ENCODE measurements at places on chromosomes 7 and 10.

- H3K27me3 ChIP-seq: no peaks in the 10 kb centered on the region
- peaks cover 24% of the 10 kb centered on the region for H3K36me3 ChIP-seq
- H3K4me1 ChIP-seq: peaks cover 36% of the 10 kb centered on the region
- H3K4me3 ChIP-seq: peak overlapping the region; percentile 88
- DNase-seq: no peak
- peak overlapping the region; percentile 88 for H3K27ac ChIP-seq
These were observed 2.3 kb downstream of the MDFIC start for GRCh38 chr7:114924038-114924712.

- no peak overlapping the region for H3K4me3 ChIP-seq
- no peak overlapping the region for H3K27ac ChIP-seq
- no peaks in the 10 kb centered on the region for H3K4me1 ChIP-seq
- H3K27me3 ChIP-seq: no peaks in the 10 kb centered on the region
- no peaks in the 10 kb centered on the region for H3K36me3 ChIP-seq
These were observed 237.5 kb upstream of the GRB10 start for GRCh38 chr7:51019891-51020870.

DNA sequence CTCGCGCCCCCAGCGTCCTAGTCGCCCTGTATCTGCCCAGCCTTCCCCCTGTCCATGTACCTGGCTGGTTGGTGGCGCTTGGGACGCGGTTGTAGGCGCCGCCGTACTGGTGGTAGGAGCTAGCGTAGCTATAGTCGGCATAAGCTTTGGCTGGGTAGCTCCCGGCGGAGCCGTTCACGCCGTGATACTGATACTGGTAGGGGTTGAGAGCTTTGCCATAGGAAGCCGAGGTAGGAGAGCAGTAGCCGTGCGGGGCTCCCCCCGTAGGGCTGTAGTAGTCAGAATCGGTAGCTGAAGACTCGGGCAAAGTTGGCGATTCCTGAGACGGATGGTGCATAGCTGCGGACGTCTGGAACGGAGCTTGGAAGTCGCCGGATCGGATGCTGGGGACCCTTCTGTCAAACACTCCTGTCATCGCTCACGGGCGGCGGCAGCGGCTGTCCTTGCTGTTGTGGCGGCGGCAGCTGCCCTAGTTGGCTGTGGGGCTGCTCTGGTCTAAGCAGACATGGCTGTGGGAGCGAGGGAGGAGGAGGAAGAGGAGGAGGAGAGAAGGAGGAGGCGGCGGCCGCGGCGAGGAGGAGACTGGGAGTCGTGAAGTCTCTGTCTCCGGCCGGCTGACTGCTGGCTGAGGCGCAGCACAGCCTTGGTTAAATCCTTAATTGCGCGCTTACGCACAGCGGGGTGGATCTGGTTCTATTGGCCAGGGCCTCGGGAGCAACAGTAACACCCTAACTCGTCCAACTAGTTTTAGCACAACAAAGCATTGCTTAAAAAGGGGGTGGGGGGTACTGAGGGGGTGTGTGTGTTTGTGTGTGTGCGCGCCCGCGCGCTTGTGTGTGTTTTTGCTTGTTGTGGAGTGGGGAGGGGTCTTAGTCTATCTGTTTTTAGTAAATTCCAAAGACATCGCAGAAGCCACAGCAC, at the start of gene DLX5:
DLX5 (minus strand) TSS at position 623 of the 921 bp plus-strand sequence; CDS start at position 415, 208 bp downstream.
- DNase-seq: no peak
- H3K27ac ChIP-seq: peak within 1 kb of the TSS; percentile 23
- peaks cover 32% of the 10 kb centered on the region for H3K4me1 ChIP-seq
- peaks cover 10% of the 10 kb centered on the region for H3K36me3 ChIP-seq

DNA sequence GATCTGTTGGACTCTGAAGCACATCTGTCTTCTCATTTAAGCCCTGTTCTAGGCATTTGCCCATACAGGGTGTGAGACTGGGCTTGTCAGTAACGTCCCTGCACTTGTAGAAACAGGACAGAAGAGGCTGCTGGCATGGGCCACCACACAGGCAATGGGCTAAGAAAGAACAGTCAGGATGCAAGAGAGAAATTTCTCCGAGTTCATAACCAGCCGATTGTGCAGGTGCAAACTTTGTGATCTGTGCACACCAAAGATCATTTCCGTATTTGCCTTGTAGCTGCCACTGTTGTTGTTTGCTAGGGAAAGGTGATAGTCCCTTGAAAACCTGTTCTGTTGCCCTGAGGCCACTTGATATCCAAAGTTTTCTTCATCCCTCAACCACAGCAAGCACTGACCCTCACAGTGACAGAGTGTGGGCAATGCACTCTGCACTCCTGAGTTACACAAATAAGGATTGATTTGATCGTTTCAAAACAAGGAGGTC, 20.3 kb downstream of the KLF6 start:
- peaks cover 53% of the 10 kb centered on the region for H3K4me1 ChIP-seq
- H3K4me3 ChIP-seq: peak overlapping the region; percentile 76
- H3K27me3 ChIP-seq: no peaks in the 10 kb centered on the region
- no peak for DNase-seq
- H3K36me3 ChIP-seq: no peaks in the 10 kb centered on the region

- peak overlapping the region; percentile 92 for H3K27ac ChIP-seq
- H3K4me1 ChIP-seq: peaks cover 28% of the 10 kb centered on the region
- H3K36me3 ChIP-seq: no peaks in the 10 kb centered on the region
- H3K4me3 ChIP-seq: peak overlapping the region; percentile 74
- no peaks in the 10 kb centered on the region for H3K27me3 ChIP-seq
These were observed 57.0 kb downstream of the YKT6 start for GRCh38 chr7:44257618-44258422.

GRCh38 chr10:71362141-71362540, 34.6 kb upstream of the CDH23 start:
- no peaks in the 10 kb centered on the region for H3K36me3 ChIP-seq
- H3K4me3 ChIP-seq: no peak overlapping the region
- no peak for DNase-seq
- H3K27me3 ChIP-seq: no peaks in the 10 kb centered on the region

DNA sequence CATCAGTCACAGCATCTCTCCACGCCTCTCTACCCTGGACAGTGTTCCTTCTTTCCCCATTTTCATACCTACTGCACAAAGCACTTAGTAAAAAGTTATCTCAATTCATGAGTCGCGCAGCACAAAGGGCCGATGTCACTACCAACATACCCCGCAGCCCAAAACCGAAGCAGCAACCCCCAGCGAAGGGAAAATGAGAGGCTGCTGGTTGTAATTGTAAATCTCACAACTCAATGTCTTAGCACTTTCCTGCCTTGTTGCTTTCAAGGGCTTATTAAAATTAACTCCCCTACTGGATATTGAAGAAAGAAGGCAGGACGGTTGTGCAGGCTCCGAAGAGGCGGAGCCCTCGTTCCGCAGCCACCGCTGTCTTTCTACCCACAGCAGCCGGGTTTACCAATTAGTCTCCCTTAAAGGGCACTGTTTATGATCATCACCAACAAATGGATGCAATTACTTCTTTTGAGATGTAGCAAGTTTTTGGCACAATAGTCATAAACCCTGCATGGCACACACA, 6.5 kb downstream of the DIP2C start:
- H3K36me3 ChIP-seq: no peaks in the 10 kb centered on the region
- H3K4me3 ChIP-seq: no peak overlapping the region
- H3K4me1 ChIP-seq: no peaks in the 10 kb centered on the region
- DNase-seq: no peak

DNA sequence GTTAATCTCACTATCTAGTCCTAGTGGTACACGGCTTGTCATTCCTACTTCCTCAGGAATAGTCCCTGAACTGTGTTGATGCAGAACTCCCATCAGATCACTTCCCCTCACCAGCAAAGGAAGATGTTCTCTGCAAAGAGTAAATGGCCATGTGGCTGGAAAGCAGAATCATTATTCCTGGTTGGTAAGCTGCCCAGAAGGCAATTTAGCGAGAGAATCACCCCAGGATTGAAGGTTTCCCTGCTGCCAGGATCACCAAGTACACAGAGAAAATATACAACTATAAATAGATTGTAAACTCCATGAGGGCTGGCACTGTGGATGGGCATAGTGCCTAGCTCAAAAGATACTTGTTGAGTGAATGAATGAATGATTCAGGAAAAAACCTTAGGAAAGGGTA, 115.0 kb downstream of the GFRA1 start:
- H3K4me3 ChIP-seq: no peak overlapping the region
- H3K36me3 ChIP-seq: no peaks in the 10 kb centered on the region
- no peaks in the 10 kb centered on the region for H3K4me1 ChIP-seq
- H3K27me3 ChIP-seq: no peaks in the 10 kb centered on the region
- no peak overlapping the region for H3K27ac ChIP-seq
- no peak for DNase-seq

DNA sequence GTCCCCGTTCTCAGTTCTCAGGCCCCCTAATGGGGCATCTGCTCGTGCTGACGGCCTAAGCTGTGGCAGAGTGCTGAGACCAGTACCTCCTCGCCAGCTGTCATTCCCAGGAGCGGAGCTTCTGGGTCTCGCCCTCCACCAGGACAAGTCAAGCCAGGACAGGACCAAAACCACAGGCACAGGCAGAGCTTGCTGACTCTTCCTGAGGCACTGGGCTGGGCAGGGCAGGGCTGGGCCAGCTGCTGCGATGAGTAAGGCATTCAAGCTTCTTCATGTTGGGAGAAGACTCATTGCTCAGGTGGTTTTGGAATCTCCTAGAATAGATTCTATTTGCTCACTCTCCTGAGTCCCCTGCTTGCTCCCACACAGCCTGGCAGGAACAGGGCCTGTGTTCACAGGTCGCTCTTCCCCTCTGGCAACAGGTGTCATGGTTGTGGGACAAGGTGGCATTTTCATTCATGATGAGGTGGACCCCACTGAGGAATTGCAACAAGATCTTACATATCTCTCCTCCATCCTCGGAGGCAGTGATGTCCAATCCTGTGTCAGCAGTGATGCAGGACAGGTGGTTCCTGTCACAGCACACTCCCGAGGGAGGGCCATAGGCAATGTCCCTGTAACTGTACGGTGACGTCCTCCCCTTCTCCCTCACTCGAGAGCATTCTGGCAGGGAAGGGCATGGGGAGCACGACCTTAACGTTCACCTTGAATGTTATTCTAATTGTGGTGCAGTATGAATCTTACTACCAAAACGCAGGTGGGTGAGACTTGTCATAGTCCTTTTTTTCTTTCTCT, 17.0 kb upstream of the SH3PXD2A start:
- no peak for DNase-seq
- no peaks in the 10 kb centered on the region for H3K4me1 ChIP-seq
- no peaks in the 10 kb centered on the region for H3K27me3 ChIP-seq
- H3K27ac ChIP-seq: no peak overlapping the region
- H3K36me3 ChIP-seq: peaks cover 1% of the 10 kb centered on the region

DNA sequence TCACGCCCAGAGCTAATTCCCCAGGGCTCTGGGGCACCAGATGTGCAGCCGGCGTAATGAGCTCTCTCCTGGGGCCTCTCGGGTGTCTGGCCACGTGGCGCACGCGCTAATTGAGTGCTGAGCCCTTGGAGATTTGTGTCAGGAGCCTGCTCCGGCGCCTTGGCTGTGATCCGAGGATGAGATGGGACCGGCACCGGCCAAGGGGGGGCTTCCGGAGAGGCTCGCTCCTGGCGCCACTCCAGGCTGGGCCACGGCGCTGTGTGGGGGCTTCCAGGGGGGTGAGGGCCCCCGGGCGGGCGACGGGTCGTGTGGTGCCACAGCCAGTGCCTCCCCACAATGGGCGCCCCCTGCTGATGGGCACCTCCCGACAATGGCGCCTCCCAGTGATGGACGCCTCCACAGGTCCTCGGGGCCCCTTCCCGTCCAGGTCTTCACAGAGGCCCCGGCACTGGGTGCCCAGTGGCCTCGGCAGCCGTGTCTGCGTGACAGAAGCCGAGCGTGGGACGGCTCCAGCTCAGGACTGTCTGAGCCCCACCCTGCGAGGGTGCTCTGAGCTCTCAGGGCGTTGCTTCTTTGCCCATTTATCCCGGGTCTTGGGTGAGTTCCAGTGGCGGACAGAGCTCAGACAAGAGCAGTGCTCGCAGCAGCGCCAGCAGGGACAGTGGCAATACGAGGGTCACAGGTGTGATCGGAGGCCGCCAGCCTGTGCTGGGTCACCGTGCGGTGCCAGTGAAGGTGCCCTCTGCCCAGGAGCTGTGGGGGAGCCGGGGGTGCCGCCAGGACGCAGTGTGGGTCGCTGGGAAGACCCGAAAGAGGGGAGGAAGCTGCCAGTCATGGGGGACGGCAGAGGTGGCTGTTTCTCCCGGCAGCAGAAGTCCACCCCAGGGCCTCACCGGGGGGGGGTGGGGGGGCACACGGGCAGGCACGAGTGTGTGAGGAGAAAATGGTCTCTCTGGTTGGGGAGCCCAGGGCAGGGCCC, 8.2 kb upstream of the NKX6-2 start:
- no peaks in the 10 kb centered on the region for H3K4me1 ChIP-seq

GRCh38 chr7:98946389-98946788, 68.1 kb downstream of the TRRAP start:
- no peak for DNase-seq
- no peaks in the 10 kb centered on the region for H3K27me3 ChIP-seq
- H3K27ac ChIP-seq: no peak overlapping the region
- H3K36me3 ChIP-seq: peaks cover 60% of the 10 kb centered on the region
- H3K4me1 ChIP-seq: no peaks in the 10 kb centered on the region
- no peak overlapping the region for H3K4me3 ChIP-seq

DNA sequence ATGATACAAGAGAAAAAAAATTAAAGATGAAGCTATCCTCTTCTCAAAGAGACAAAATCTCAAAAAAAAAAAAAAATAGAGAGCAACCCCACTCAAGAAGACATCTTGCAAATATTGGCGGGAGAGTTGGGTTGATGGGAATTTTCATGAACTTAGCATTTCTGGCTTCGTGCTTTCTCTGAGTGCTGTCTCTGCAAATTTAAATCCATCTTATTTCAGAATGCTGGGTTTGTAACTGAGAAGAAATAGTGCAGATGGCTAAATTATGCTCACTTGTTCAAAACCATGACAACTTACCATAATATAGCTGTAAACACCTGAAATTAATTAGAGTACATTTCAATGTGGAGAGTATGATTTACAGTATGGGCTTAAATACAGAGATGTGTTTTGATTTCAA, 484.8 kb upstream of the CELF2 start:
- no peaks in the 10 kb centered on the region for H3K4me1 ChIP-seq
- no peaks in the 10 kb centered on the region for H3K36me3 ChIP-seq
- no peak overlapping the region for H3K27ac ChIP-seq
- H3K4me3 ChIP-seq: no peak overlapping the region

- H3K36me3 ChIP-seq: no peaks in the 10 kb centered on the region
- no peaks in the 10 kb centered on the region for H3K4me1 ChIP-seq
- DNase-seq: no peak
- no peak overlapping the region for H3K27ac ChIP-seq
- no peak overlapping the region for H3K4me3 ChIP-seq
- H3K27me3 ChIP-seq: no peaks in the 10 kb centered on the region
These were observed 683.7 kb upstream of the LRRN3 start for GRCh38 chr7:110407242-110407641.

GRCh38 chr10:93080350-93081046, 6.8 kb downstream of the CYP26A1 start:
- no peak overlapping the region for H3K27ac ChIP-seq
- peaks cover 50% of the 10 kb centered on the region for H3K27me3 ChIP-seq
- peaks cover 7% of the 10 kb centered on the region for H3K4me1 ChIP-seq
- no peaks in the 10 kb centered on the region for H3K36me3 ChIP-seq

GRCh38 chr7:105982388-105982787, 19.3 kb downstream of the CDHR3 start:
- DNase-seq: no peak
- H3K27me3 ChIP-seq: peaks cover 40% of the 10 kb centered on the region
- H3K36me3 ChIP-seq: no peaks in the 10 kb centered on the region
- no peaks in the 10 kb centered on the region for H3K4me1 ChIP-seq
